ENCODE measurements at places on chromosomes 11 and 22.

GRCh38 chr22:27801202-27801615 is 347 bp downstream of the MN1 start:
- peak; percentile 35 for DNase-seq

GRCh38 chr11:25197515-25197914 is 700.7 kb downstream of the LUZP2 start:
- no peak for DNase-seq

GRCh38 chr22:35522225-35523149 is 18.1 kb upstream of the RASD2 start:
- DNase-seq = no peak

GRCh38 chr22:29259253-29259899 is 8.4 kb downstream of the RHBDD3 start:
- DNase-seq = no peak

DNA sequence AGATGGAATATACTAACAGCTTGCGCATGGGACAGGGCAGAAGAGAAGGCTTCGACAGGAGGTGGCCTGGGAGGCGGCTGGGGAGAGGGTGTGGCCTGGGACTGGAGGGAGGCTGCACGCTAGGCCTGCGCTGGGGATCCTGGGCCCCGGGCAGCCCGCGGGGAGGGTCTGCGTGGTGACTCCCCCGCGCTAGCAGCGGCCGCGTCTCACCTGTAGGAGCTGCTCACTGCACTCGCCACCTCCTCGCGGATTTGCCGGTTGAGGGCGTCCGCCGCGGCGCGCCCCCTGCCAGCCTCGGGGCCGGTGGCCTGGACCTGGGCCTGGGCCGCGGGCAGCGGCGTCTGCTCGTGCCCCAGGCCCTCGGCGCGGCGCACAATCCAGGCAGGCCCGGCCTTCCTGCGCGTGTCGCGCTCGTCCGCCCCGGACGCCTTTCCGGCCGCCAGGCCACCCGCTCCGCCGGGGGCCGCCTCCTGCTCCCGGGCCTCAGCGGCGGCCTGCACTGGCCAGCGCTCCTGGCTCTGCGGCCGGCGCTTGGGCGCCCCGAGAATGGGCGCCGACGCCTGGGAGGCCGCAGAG is 1.5 kb downstream of the MAP6 start:
- DNase-seq = peak; percentile 9

GRCh38 chr11:108226036-108226435 is 3.2 kb downstream of the ATM start:
- DNase-seq = no peak

- no peak for DNase-seq
These were observed 18.2 kb downstream of the APOL4 start for GRCh38 chr22:36183446-36183845.

DNA sequence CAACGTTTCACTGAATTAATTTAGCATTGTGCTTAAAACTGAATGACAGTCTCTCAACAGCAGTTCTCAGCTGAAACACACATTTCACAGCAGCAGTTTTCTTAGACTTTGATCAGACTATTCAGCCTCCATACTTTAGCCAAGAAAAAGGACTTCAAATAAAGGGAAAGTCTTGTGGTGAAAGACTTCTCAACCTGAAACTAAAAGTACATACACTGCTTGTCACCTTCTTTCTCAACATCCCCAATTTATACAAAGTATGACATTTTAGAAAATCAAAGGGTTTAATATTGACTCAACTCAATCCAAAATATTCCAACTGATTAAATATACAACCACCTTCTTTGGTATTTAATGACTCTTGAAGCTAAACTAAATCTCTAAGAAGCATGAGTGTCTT is 419.0 kb downstream of the LRRC4C start:
- DNase-seq = no peak

GRCh38 chr22:22761606-22761962 is 117.2 kb downstream of the GGTLC2 start:
- no peak for DNase-seq

DNA sequence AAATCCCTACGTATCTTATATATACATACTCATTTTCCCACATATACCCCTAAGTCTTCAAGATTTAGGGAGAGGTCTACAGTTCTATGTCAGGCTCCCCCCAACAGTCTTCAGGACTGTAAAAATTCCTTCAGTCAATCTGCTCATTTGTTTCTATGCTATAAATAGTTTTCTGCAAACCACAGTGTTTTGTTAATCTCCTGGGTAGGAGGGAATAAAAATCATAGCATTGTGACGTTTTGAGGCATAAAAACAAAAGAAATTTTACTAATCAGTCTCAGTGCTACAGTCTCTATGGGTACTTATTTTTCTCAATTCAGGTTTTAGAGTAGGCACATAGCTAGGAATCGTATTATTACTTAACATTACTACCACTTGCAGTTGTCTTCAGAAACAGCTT is 552.8 kb upstream of the LRRC4C start:
- no peak for DNase-seq

GRCh38 chr11:118206391-118207031 is 18.3 kb downstream of the JAML start:
- DNase-seq = no peak

- no peak for DNase-seq
These were observed 75.8 kb upstream of the SESN3 start for GRCh38 chr11:95306801-95307200.

DNA sequence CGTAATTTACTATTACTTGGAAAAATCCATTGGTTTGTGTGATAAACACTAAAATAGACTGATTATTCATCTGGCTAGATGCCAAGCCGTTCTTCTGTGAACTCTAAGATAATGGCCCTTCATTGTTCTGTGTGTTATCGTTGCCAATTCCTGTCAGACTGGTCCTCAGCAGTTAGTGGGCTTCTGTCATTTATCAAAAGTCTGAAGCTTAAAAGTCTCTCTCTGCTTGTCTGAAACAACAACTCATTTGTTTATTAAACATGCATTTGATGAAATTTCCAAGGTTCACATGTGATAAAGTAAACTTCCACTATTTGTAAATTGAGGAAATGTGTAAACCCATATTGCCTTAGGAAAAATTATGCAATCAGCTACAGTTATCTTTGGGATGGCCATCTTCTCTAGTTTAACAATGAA is 21.1 kb upstream of the RDX start:
- no peak for DNase-seq

- DNase-seq = no peak
These were observed 133.8 kb upstream of the NAV2 start for GRCh38 chr11:19578871-19579270.

GRCh38 chr11:44987506-44987905 is 36.8 kb upstream of the TP53I11 start:
- no peak for DNase-seq

DNA sequence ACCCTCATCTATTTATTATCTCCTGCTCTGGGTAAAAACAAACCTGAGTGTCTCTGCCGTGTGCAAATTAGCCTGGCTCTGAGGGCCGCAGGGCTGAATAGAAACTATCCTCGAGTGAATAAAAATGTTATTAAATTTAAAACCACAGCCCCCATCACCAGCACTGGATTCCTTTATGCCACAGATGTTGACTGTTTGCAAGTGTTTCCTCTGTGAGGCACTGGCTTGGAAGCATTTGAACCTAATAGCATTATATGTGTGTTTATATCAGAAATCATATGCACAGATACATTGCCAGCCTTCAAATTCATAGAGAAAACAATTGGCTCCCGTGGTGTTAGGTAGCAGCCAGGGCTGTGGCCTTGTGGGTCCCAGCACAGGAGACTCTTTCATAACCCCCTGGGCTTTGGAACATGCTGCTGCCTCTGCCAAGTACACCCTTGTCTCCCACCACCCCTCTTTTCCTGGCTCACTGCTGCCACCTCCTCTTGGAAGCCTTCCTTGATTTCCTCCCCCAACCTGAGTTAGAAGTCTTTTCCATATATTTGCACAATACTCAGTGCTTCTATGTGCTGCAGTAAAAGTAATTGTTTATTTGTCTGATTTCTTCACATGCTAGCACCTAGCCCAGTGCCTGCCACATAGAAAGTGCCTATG is 294.4 kb downstream of the DDX10 start:
- DNase-seq = no peak

DNA sequence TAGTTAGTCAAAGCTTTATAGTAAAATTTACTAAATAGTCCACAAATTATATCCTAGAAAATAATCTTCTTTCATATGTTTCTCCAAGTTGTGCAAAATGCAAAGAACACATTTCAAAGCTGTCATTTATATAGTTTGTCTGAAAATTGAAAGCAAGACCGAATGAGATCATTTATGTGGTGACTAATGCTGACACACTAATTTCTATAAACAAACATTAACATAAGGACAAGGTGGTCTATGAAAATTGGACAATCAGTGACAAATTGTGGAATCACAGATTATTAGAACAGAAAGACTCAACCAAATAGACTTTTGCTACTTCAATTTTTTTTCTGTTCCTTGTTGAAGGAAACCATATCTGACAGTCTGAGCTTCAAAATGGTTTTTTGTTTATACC is 1056.1 kb downstream of the LRRC4C start:
- DNase-seq = no peak

- DNase-seq = no peak
These were observed 710.3 kb downstream of the KCNA4 start for GRCh38 chr11:29306527-29306926.

DNA sequence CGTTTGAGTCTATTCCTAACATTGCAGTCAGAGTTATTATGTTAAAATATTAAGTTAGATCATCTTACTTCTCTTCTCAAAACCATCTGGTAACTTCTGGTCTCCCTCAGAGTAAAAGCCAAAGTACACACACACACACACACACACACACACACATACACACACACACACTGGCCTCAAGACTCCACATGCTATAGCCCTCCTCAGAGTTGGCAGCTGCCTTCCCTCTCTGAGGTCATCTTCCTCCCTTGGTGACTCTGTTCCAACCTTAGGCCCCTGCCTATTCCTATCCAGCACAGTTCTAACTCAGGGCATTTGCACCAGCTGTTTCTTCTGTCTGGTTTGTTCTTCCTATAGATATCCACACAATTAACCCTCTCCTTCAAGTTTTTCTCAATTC is 272.0 kb upstream of the SESN3 start:
- no peak for DNase-seq

GRCh38 chr11:94028436-94028835 is 7.3 kb downstream of the HEPHL1 start:
- no peak for DNase-seq

DNA sequence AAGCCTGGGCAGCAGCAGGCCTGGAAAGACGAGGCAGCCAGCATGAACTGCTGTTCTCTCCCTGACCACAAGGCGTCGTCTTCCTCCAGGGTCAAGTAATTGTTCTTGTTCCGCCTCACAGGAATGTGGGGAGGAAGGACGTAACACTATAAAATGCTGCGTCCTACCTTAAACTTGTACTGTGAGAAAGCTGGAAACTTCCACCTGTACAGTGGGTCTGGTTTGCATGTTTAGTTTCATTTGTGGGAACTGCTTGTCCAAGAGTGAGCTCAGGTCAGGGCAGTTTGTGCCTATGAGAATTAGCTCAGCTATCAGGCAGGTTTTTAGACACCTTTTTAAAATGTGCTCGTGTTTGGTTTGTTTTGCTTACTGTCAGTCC is 55.2 kb downstream of the PANX1 start:
- peak; percentile 50 for DNase-seq

DNA sequence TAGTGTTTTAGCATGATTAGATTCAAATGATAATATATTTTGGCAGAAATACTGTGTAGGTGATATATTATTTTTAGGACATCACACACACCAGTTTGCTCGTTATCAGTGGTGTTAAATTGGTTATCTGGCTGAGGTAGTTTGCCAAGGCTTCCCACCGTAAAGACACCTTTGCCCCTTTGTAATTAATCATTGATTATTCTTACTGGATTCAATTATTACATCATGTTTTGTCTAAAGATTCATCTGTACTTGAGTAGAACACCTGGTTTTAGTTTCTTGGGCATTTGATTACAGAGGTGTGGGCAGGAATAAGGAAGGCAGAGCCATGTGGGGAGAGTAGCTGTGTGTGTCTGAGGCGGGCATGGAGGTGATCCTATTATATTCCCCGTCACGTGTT is 39.5 kb upstream of the ST14 start:
- DNase-seq = no peak

- no peak for DNase-seq
These were observed 14.4 kb upstream of the CDC42EP1 start for GRCh38 chr22:37545703-37546436.

DNA sequence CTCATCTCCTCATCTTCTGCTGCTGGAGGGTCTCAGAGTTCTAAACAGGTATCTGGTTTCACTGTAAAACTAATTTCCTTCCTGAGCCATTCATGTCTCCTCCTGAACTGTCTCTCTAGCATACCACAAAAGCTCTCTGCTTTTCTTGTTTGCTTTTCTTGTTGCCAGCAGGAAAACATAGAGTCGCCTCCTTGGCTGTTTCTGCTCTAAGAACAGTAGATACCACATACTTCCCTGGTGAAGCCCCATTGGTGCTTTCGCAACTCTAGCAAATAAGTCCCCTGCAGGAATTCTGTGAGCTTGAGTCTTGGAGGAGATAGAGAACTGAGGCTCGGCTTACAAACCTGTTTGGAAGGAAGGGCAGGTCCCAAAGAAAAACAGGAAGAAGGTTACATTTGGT is 7.0 kb downstream of the DIXDC1 start:
- no peak for DNase-seq

- no peak for DNase-seq
These were observed 8.2 kb upstream of the ENDOD1 start for GRCh38 chr11:95081412-95081811.

DNA sequence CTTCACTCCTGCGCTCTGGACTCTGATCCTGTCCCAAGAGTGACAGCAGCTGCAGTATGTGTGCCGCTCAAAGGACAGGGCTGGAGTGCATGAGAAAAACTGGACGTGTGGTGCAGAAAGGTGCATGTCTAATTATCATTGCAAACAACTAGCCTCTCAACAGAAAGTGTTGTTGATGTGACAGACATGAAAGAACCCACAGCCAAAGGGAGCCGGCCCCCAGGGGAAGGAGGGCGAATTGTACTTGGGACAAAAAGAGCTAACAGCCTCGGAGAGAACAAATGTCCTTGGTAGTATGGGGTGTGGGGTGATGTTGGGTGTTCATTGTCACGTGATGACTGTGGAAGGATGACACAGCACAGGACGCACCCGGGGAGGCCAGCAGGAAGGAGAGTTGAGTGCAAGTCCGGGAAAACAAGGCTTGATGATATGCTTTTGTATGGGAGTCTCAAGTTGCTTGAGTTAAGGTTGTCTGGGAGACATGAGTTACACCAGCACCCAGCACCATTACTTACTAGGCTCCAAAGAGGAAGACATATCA is 325.5 kb downstream of the NTM start:
- no peak for DNase-seq

- no peak for DNase-seq
These were observed 32.4 kb downstream of the NF2 start for GRCh38 chr22:29635734-29636357.

GRCh38 chr11:116910847-116911246 is 73.4 kb upstream of the APOA1 start:
- DNase-seq = no peak

DNA sequence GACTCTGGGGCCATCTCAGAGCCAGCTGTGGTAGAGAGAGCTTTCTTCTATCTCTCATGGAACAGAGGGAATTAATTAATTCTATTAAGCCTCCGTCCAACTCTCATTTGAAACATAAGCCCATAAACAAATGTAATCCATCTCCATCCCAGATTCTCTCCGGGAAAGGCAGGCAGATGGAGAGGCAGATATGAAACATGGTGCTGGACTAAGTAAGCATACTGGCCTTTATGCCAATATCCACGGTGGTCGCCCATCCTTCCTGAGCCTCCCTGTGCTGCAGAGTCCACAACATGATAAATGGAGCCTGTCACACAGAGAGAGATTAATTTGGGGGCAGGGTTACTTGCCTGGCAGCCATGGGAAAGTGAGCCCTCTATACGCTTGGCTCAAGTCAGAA is 44.8 kb downstream of the PRR5L start:
- no peak for DNase-seq

GRCh38 chr11:73230931-73231330 is 12.8 kb downstream of the P2RY2 start:
- no peak for DNase-seq

All from stimulated activated naive CD8-positive, alpha-beta T cell treated with anti-CD3 and anti-CD28 coated beads, Interleukin-15, Interleukin-2, amounts not matched to agents 100 U/mL and 50 U/mL, for 24 hours (primary cell).